Breast epithelium (tissue), 4 donors: ENCODE measurements at places on chromosomes 3 and 15. TPM values are rescaled to one million over a fixed set of nuclear protein-coding genes. Genes with fewer than 3 reads are reported as not detected.

ATP13A5 gene
- 2.3 TPM for total RNA-seq

DNA sequence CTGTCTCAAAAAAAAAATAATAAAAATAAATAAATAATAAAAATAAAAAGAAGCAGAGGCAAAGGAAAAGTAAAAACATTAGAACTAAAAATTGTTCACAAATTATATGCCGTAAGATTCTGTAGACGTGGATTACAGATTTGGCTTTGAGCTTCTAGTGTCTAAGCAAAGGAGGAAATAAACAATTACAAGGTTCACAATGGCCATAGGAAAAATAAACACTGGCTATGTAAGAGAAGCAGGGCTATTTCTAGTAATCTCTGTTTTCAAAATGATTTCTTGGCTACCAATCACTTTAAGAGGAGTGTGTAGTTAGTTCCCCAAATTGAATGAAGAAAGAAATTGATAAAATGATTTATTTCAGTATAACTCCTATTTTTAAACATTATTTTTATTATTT is 54.5 kb downstream of the TMEM41A start:
- no peak for DNase-seq

DNA sequence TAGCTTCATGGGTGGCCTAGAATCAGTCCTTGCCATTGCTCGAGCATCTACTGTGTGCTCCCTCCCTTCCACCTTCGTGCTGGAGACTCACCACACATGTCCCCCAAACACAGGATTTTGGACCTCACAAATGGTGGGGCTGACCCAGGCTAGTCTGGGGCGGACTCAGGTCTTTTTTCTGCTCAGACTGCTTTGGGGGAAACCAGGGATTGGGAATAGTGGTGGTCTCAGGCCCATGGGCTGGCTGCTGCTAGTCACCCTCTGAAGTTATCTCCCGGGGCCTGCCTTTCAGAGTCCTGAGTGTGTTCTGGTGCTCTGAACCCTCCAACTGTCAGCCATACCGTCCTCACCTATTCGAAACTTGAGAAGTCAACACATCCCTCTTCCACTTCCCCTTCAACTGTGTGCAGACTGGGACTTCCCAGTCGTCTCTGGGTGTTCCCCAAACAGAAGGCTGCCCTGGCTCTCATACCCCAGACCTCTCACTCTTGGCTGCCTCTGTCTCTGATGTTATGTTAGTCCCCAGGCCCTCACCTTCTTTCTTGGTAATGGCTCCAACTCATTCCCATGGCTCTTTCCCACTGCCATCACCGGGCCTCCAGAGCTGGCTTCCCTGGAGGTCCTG is 46.0 kb downstream of the PPCDC start:
- no peak for DNase-seq

DNA sequence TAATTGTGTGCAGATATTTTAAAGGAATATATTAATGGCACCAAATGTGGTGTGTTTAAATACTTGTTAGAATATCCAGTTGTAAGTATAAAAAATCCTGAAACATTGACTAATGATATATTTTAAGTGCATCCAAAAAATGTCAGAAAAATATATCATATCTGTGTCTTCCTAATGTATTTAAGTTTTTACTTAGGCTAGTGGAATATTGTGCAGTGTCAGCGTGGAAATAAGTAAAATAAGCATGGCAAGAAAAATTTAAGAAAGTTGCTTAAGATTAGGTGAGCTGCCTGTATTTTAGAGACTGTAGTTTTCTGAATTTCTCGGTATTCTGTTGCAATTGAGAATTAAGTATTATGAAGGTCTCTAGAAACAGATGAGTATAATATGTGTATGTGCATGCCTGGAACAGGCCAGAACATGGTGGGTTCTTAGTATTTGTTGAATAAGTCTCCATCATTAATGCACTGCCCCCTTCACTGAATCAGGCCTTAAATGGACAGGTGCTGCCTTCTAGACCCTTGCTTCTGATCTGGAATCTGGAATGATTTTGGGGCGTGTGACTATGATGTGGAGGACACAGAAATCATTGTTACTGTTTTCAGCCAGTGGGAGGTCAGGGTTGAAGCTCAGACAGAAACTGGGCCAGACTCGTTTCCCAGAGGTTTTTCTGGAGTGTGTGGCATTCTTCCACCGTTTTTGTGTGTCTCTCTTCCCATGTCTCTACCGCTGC is 86.1 kb downstream of the TRAK1 start:
- DNase-seq = no peak

GRCh38 chr3:152183473-152183872 is 85.3 kb upstream of the MBNL1 start:
- DNase-seq = no peak

DNA sequence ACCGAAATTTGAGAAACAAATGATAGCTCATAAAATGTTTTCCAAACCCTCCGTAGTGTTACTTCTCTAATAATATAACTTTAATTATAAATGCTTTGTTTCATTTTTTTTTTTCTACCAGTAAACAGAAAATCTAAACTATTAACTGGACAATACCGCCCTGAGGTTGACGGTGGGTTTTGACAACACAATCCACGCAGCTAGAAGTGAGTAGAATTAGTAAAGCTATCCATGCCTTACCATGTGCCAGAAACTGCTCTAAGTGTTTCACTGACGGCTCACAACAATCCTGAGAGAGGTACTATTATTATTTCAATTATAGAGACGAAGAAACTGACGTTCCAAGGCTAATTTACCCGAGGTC is 410 bp downstream of the NDUFAF1 start:
- DNase-seq = no peak

SOX2 gene
- not detected for total RNA-seq

- no peak for DNase-seq
These were observed 48.4 kb upstream of the TJP1 start for GRCh38 chr15:29870495-29871151.

DNA sequence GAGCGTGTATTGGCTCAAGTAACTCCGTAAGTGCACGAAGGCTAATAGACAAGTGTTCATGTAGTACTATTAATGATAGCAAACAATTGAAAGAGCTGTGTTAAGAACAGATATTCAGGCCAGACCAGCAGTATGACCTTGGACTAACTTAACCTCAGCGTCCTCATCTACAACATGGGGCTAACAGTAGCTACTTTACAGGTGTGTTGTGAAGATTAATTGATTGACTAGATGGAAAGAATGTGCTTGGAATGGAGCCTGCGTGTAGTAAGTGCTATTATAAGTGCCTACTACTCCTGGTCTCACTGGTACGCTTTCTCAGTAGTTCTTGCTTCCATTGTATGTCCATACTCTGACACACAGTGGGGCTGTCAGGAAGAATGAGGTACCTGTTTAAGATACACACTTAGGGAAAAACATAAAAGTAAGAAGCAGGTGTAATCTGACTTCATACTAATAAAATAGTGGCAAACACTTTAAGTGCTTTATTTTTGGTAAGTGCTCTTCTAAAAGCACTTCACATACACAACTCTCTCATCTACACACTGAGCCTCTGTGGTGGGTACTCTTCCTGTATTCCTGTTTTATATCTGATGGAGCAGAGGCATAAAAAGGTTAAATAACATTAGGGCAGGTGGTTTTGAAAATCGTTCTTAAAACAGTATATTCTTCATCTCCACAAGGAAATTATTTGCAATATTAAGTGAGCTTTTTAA is 24.3 kb upstream of the FBXL22 start:
- no peak for DNase-seq

MASP1 gene
- 0.33 TPM for total RNA-seq

DNA sequence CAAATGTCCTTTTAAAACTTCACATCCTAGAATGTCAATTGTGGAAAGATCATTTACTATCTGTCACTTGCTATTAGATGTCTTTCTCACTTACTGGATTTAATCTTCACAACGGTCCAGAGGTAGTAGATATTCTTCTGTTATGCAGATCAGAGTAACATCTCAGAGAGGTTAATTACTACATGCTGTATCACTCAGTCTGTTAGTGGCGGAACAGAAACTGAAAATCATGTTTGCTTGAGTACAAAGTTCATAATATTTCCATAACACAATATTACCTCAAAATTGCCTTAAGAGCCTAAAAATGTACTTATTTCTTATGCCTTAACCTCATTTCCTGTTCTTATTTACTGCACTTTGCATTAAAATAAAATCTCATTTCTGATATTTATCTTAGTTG is 28.6 kb upstream of the GPR149 start:
- DNase-seq = no peak

DNA sequence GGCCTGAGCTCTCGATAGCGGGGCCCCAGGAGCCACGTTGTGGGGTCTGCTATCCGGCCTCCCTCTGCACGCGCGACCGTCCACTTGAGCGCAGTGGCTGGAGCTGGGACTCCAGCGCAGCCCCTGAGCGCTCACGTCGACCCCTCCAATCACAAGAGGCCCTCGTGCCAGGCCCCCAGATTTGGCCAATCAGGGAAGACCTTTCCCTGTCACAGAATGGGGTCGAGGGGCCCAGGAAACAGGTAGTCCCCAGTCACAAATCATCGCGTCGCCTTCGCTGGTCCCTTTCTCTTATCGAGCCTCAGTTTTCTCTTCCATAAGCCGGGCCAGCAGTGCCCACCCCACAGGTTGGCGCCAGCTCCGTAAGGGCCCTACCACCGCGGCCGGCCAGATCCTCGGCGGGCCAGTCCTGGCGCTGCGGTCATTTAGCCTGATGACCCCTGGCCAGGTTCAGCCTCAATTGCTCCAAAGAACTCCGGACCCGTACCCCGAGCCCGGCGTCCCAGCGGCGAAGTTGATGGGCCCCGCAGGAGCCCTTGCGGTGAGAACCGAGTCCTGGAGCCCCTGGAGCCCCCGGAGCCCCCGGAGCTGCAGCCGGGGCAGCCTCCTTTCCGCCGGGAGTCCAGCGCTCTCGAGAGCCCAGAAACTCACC is 435 bp downstream of the ALDH1L1 start:
- DNase-seq = peak; percentile 38

EPHB3 gene
- total RNA-seq = 0.32 TPM

ALDH1L1 gene
- total RNA-seq = 10.8 TPM

DNA sequence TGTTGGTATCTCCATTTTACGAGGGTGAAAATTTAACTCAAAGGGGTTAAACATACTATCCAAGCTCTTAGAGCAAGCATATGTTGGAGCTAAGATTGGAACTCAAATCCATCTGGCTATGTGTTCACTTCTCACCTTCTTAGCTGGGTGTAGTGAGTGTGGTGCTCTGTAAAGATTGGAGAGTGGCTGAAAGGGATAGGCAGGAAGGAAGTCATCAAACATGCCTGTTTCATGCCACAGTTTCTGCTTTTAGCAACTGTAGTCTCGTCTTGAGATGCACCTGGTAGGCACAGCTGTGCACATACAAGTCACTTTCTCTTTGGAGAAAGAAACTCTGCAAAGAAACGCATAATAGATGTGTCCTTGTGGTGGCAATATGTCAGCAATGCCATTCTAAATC is 189.1 kb upstream of the MDFIC2 start:
- DNase-seq = no peak

FGF12 gene
- 0.44 TPM for total RNA-seq

EXD1 gene
- not detected for total RNA-seq

- DNase-seq = no peak
These were observed 61.6 kb upstream of the MAP4 start for GRCh38 chr3:48077815-48078214.

DNA sequence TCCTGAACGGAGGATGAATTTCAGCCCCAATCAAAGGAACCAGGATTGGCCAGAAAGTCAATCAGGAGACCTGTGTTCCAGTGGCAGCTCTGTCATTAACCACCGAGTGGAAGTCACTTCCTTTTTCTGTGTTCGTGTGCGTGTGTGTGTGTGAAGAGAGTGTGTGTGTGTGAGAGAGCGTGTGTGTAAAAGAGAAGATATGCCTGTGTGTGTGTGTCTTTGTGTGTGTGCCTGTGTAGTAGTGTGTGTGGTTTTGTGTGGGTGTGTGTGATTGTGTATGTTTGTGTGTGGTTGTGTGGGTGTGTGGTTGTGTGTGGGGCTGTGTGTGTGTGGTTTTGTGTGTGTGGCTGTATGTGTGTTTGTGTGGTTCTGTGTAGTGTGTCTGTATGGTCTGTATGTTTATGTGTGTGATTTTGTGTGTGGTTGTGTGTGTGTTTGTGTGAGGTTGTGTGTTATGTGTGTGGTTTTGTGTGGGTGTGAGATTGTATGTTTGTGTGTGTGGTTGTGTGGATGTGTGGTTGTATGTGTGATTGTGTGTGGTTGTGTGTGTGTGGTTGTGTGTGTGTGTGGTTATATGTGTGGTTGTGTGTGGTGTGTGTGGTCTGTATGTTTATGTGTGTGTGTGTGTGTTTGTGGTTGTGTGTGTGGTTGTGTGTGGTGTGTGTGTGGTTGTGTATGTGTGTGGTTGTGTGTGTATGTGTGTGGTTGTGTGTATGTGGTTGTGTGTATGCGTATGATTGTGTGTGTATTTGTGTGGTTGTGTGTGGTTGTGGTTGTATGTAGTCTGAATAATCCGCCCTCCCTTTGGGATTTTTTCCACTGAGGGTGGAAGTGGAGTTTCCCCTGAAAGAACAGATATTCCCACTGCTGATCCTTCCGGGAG is 314.4 kb downstream of the SHQ1 start:
- DNase-seq = no peak

STAB1 gene
- total RNA-seq = 55.4 TPM

SAMMSON gene
- total RNA-seq = not detected

NRG4 gene
- not detected for total RNA-seq

TMEM45A gene
- 19.7 TPM for total RNA-seq

REC114 gene
- not detected for total RNA-seq

RPSA gene
- total RNA-seq = 1,731 TPM

FAM174B gene
- total RNA-seq = 4.3 TPM

RBP2 gene
- not detected for total RNA-seq

DNA sequence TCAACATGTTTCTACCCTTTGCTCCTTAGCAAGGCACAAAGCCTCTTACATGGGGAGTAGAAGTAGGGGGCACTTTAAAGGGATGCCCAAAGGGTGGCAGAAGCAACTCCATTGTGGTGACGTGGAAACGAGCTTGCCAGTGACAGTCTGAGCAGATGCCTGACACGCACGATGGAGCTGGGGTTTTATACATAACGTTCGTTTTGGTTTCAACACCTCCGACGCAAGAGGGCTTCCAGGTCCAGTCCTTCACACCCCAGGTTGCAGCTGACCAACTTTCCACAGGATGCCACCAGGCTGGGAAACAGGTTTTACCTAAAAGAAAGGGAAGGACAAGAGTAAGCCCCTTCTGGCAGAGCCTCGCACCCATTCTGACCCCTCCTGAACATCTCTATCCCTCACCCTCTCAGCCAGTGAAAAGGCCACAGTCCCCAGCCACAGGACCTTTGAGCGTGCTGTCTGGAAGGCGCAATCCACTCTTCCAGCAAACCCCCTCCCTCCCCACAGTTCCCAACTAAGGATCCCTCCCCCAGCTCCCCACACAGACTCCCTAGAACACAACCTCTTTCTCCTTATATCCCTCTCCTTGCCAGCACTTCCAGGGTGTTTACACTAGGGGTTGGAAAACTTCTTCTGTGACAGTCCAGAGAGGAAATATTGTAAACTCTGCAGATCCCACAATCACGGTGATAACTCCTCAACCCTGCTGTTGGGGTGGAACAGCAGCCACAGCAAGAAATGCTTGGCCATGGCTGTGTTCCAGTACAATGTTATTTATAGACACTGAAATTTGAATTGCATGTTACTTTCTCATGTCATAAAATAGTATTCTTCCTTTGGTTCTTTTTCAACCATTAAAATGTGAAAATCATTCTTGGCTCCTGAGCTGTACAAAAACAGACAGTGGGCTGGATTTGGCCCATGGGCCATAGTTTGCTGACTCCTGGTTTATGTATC is 36.2 kb downstream of the FAM174B start:
- no peak for DNase-seq

GRCh38 chr3:186613637-186614265 is 891 bp downstream of the AHSG start:
- no peak for DNase-seq

GRCh38 chr3:128844502-128844901 is 34.9 kb upstream of the ACAD9 start:
- DNase-seq = no peak
